ENCODE measurements at places on chromosomes 1 and 21. TPM values are rescaled to one million over a fixed set of nuclear protein-coding genes. Genes with fewer than 3 reads are reported as not detected.

GRCh38 chr1:193031431-193031830, 27.7 kb downstream of the UCHL5 start:
- peak; percentile 9 for DNase-seq

DNA sequence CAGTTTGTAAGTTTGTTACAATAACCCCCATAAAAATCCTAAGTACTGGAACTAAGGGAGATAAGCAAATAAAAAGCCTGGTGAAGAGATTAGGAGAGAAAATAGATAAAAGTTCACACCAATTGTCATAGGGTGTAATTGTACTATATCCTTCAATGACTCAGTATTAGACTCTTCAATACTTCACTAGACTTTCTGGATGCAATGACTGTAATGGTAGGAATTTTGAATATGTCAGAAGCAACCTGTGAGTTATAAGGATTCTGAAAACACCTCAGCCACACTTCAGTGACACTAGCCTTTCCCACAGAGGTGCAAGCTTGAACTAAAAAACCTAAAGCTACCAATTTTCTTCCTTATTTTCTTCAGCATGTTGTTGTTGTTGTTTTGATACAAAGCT, 147.9 kb downstream of the PTGER3 start:
- DNase-seq = peak; percentile 17

- DNase-seq = peak; percentile 52
These were observed 23.3 kb downstream of the TBX19 start for GRCh38 chr1:168303716-168304540.

SPRR3 gene
- total RNA-seq = 0.44 TPM

CHD1L gene
- 49.8 TPM for total RNA-seq

- no peak for DNase-seq
These were observed 27.3 kb downstream of the PRRX1 start for GRCh38 chr1:170691258-170691657.

DNA sequence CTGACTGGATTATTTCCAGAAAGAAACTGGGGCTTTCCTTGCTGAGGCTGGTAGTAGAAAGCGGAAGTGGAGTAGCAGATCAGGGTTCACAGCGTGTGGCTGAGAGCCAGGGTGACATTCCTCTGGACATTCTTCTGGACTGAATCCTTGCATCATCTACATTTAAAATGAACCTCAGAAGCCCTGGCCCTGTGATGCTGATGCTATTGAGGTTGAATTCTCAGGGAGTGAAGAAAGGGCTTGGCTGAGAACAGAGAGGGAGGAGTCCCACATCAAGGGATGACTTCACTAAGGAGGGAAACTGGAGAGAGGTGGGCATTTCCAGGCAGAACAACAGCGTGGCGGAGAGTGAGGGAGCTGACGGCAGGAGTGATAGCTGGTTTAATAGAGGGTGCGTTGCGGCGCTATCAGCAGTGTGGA, 102.3 kb upstream of the LMO4 start:
- peak; percentile 97 for DNase-seq

DNA sequence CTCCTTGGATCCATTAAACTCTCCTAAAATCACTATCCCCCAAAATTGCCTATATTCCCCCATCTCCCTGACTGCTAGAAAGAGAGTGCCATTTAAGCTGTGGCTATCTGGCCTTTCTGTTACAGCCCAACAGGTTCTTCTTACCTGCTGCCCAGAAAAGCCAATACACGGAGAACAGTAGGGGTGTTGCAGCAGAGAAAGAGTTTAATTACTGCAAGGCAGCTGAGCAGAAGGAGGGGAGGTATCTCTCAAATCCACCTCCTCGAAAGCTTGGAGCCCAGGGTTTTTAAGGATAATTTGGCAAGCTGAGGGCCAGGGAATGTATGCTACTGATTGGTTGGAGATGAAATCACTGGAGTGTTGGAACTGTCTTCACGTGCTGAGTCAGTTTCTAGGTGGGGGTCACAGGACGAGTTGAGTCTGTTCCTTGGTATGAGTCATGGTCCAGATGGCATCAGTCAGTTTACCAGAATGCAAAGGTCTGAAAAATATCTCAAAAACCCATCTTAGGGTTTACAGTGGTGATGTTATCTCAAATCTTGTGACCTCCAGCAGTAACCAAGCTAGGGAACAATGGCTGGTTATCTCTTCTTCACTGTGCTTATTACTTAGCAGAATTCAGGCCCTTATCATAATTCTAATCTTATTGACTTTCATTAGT, 89.8 kb downstream of the SMYD3 start:
- DNase-seq = peak; percentile 54

DNA sequence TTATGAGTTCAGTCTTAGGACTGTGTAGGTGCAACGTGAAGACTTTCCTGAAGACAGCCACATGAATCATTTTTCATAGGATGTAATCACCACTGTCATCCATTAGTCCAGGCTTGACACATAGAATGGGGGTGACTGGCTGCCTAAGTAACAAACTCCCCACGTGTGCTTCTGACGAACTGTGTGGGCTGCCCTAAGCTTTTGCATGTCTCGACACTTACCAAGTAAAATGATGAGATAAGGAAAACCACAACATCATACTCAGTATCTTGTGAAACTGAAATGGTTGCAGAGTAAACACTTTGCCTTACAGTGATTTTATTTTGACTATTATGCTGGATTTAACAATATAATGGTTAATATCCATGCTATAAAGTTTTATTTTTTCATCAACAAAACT, 19.5 kb downstream of the ERG start:
- peak; percentile 96 for DNase-seq

GRCh38 chr1:78586572-78586971, 33.7 kb upstream of the IFI44L start:
- DNase-seq = peak; percentile 63

WNT3A gene
- not detected for total RNA-seq

DNA sequence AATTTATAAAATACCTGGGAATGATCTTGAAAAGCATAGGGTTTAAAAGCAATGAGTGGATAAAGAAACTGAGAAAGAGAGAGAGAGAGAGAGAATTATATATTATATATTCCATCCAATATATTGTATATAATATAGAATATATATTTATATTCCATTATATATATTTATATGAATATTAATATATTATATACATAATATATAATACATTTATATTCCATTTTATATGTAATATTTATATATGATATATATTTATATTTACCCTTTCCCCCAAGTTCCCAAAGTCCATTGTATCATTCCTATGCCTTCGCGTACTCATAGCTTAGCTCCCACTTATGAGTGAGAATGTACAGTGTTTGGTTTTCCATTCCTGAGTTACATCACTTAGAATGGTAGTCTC, 69.9 kb upstream of the SLC35F3 start:
- DNase-seq = no peak

DNA sequence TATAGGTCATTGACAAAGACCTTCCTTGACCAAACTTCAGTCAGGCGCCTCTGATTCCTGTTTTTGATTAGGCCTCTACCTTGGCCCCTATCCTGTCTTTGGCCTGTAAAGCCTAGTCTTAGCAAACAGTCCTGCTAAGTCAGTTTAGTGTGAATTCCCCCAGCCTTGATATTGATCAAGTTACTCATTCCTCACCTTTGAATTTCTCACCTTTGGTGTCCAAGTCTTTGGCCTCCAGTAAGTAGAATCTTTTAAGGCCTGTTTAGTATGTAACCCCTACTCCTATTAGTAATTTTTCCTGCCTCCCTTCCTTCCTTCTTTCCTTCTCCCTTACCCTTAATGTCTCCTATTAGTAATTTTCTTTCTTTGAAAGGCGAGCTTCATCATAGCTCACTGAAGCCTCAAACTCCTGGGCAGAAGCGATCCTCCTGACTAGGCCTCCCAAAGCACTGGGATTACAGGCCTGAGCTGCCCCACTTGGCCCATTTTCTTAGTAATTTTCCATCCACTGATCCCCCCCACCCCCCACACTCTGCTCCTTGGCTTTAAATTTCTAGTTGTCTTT, 13.0 kb upstream of the ZNF692 start:
- DNase-seq = no peak

UTP11 gene
- 65.2 TPM for total RNA-seq

DNA sequence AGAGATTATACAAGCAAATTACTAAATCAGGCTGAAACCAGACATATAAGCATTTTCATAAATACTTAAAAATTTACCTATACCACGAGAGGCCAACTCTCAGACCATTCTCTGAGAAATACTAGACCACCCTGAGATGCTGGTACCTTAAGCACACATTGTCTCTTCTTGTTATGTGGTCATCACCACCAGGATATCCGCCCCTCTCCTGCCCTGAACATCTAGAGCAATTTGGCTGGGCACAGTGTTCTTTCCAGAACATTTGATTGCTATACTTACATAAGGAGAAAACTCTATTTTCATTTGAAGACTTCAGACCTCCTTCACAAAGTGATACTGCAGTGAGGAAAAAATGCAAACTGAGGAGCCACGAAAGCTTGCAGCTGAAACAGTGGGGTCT, 36.2 kb upstream of the DUSP10 start:
- no peak for DNase-seq

DNA sequence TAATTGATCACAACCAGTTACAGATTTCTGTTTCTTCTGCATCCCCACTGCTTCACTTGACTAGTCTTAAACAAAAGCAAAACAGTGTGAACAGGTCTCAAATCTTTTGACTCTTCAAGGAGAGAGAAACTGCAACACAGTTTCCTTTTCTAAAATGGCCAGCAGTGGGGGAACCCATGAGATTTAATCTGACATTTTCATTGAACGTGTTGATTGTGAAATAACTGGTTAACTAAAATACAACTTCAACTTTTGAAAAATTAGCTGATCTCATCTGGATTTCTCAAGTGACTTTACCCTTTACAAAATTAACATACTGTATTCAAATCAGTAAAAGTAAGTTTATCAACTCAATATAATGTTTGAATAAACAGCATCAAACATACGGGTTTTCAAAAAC, 143.0 kb downstream of the HFM1 start:
- DNase-seq = no peak

NBPF4 gene
- total RNA-seq = not detected

- DNase-seq = peak; percentile 87
These were observed 12.3 kb upstream of the SLAMF7 start for GRCh38 chr1:160726498-160727315.

NPPB gene
- total RNA-seq = not detected

GRCh38 chr1:192892934-192893333, 84.1 kb downstream of the RGS2 start:
- DNase-seq = peak; percentile 93

CD5L gene
- total RNA-seq = not detected

DNA sequence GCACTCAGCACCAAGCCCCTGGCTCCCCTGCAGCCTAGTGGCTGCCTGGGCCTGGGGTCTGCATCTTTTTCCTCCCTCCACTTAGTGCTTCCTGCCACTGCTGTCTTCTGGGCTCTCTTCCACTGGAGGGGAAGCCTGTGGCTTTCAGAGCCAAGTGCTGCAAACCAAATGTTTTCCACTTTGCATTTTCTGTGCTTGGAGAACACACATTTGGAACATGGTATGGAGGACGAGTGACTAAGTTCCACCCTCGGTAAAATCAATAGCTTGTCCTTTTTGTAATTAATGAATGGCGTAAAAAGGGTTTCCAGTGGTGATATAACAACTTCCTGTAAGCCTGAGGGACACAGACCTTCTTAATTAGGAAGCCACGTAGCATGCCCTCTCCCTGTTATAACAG, 10.1 kb upstream of the GPR153 start:
- DNase-seq = no peak

- peak; percentile 35 for DNase-seq
These were observed 223.9 kb downstream of the DUSP10 start for GRCh38 chr1:221517961-221518360.

DNA sequence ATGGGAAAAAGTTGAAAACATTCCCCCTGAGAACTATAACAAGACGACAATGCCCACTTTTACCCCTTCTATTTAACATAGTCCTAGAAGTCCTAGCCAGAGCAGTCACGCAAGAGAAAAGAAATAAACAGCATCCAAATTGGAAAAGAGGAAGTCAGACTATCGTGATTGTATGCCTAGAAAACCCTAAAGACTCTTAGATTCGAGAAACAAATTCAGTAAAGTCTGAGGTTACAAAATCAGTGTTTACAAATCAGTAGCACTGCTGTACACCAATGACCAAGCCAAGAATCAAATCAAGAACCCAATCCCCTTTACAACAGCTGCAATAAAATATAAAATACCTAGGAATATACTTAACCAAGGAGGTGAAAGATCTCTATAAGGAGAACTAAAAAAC, 72.4 kb downstream of the POU2F1 start:
- DNase-seq = no peak

GRCh38 chr1:44775930-44776729, 790 bp downstream of the RPS8 start:
- no peak for DNase-seq

DNA sequence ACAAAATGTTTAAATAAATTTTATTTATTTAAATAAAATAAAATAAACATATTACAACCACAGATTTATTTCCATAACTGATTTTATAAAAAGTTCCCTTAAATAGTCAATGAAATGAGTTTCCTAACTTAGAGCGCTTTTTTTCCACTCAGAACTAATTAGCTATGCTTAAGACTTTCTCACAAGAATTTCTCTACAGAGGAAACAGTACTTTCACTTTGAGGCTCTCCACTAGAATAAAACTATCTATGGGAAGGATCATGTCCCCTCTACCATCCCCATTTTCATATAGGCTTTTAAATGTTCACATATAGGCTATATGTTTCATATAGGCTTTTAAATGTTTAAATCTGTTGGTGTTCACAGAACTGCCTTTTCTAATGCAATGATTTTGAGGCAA, 40.0 kb upstream of the DPH5 start:
- DNase-seq = no peak

DNA sequence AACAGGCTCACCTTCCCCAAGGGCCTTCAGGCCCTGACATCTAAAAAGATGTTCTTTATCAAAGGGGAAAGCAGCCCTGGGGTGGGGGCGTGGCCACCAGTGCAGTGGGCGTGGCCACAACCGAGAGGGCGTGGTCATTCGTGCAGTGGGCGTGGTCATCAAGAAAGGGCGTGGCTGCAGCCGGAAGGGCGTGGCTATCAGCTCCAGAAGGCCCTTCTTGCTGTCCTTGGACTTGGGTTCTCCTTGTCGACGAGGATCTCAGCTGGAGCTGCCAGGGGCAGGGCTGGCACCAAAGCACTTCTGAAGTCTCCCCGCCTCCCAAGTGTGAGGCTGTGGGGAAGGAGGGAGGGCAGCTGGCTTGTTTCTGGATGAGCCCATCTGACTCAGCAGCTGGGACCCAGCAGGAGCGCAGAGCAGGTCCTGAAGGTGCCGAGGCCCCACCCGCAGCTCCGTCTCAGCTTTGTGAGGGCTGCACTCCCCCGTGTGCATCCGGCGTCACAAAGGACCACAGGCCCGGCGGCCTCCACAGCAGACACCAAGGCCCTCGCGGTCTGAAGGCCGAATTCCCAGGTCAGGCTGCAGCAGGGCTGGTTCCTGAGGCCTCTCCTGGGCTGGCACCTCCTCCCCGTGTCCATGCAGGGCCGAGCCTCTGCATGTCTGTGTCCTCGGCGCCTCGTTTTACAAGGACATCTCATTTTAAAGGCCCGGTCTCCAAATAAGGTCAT, 12.8 kb downstream of the PDE9A start:
- no peak for DNase-seq

LIX1L gene
- 21.7 TPM for total RNA-seq

CD2 gene
- not detected for total RNA-seq

LHX8 gene
- not detected for total RNA-seq

TNFAIP8L2 gene
- not detected for total RNA-seq

CAPN8 gene
- total RNA-seq = 1.1 TPM
